Cardiac muscle cell (in vitro differentiated cells and primary cell): ENCODE measurements at places on chromosomes 16 and 17.
A peak's percentile ranks its signal among the peaks of the same experiment; 100 is the strongest.

GRCh38 chr17:4463818-4464476, 30.2 kb downstream of the SPNS3 start:
- no peak overlapping the region for H3K4me3 ChIP-seq
- no peaks in the 10 kb centered on the region for H3K36me3 ChIP-seq
- H3K27ac ChIP-seq: no peak overlapping the region
- H3K4me1 ChIP-seq: no peaks in the 10 kb centered on the region

DNA sequence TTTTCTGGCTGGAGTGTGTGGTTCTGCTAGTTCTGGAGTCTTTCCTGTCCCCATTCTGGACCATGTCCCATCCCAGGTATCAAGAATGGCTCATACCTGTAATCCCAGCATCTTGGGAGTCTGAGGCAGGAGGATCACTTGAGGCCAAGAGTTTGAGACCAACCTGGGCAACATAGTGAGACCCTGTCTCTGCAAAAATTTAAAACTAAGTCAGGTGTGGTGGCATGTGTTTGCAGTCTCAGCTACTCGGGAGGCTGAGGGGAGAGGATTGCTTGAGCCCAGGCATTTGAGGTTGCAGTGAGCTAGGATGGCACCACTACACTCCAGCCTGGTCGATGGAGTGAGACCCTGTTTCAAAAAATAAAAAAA, 15.3 kb upstream of the WNT3 start:
- no peaks in the 10 kb centered on the region for H3K27me3 ChIP-seq
- no peak overlapping the region for H3K27ac ChIP-seq
- no peaks in the 10 kb centered on the region for H3K36me3 ChIP-seq
- peaks cover 9% of the 10 kb centered on the region for H3K4me1 ChIP-seq

GRCh38 chr16:53999841-54000240, 286.7 kb downstream of the IRX3 start:
- H3K36me3 ChIP-seq: no peaks in the 10 kb centered on the region
- H3K27me3 ChIP-seq: no peaks in the 10 kb centered on the region
- no peak overlapping the region for H3K27ac ChIP-seq
- no peak overlapping the region for H3K4me3 ChIP-seq
- DNase-seq: no peak

- H3K4me1 ChIP-seq: no peaks in the 10 kb centered on the region
- peaks cover 48% of the 10 kb centered on the region for H3K36me3 ChIP-seq
- H3K4me3 ChIP-seq: no peak overlapping the region
- H3K27ac ChIP-seq: no peak overlapping the region
- DNase-seq: no peak
Observed at GRCh38 chr17:19904924-19905323, 37.2 kb upstream of the ULK2 start.

DNA sequence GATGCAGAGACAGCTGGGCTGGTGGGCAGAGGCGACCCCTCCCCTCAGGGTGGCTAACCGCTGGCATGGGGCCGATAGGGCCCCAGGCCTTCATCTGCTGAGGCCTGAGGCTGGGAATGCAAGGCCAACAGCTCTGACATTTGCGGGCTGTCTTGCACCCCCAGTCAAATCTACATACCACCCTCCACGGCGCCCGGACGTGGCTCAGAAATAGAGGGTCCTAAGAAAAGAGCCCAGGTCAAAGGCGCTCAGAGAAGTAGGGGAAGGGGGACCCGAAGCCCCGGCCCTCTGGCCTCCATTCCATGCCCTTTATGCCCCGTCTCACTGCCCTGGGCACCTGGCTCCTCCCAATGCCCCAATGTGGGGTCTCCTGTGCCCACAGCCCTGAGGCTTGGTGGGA, 142.3 kb downstream of the C16orf78 start:
- no peak overlapping the region for H3K4me3 ChIP-seq
- H3K27ac ChIP-seq: no peak overlapping the region
- no peaks in the 10 kb centered on the region for H3K36me3 ChIP-seq
- no peaks in the 10 kb centered on the region for H3K27me3 ChIP-seq
- DNase-seq: no peak

GRCh38 chr16:143456-143855, 5.0 kb upstream of the NPRL3 start:
- no peak overlapping the region for H3K27ac ChIP-seq
- no peaks in the 10 kb centered on the region for H3K36me3 ChIP-seq
- H3K4me3 ChIP-seq: no peak overlapping the region
- peaks cover 3% of the 10 kb centered on the region for H3K27me3 ChIP-seq
- DNase-seq: peak; percentile 51

DNA sequence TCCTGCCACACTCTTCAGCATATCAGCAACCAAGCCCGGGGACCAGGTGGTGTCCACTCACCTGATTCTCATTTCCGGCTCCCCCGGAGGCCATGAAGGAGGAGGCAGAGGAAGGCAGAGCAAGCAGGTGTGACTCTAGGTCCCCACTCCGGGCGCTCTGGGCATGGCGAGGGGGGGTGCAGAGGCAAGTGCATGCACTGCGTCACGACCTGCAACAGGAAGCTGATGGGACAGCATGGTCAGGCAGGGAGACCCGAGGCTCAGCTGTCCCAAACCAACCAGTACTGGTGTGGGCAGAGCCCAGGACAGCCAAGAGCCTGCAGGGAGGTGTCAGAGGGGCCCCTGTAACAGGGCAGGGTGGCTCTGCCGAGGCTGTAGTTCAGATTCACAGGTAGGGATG, 2.1 kb upstream of the ENGASE start:
- H3K4me1 ChIP-seq: no peaks in the 10 kb centered on the region
- H3K27ac ChIP-seq: no peak overlapping the region
- no peaks in the 10 kb centered on the region for H3K27me3 ChIP-seq
- no peak for DNase-seq
- H3K36me3 ChIP-seq: no peaks in the 10 kb centered on the region
